ENCODE measurements at places on chromosomes 12 and 14.

- no peak for DNase-seq
Measured at GRCh38 chr12:1131811-1132224, 140.8 kb downstream of the ERC1 start.

DNA sequence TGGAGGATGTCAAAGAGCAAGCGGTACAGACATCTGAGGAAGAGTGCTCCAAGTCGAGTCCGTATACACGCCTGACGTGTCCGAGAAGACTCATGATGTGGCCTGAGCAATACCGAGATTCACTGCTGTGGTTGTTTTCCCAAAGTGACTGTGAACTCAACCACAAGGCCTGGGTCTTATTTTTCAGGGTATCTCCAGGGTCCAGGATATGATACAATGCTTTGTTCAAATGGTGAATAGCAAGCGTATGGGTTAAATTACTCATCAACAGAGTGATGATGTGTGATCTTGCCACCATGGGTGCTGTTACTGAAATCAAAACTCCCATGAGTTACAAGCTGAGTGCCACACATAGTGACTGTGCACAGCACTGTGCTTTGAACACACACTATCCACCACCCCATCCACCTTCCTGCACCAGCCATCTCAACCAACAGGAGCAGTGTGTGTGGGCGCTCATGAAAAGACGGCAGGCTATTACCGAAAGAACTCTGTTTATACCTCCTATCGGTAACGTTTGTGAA is 109.6 kb downstream of the BCAT1 start:
- DNase-seq = peak; percentile 12

DNA sequence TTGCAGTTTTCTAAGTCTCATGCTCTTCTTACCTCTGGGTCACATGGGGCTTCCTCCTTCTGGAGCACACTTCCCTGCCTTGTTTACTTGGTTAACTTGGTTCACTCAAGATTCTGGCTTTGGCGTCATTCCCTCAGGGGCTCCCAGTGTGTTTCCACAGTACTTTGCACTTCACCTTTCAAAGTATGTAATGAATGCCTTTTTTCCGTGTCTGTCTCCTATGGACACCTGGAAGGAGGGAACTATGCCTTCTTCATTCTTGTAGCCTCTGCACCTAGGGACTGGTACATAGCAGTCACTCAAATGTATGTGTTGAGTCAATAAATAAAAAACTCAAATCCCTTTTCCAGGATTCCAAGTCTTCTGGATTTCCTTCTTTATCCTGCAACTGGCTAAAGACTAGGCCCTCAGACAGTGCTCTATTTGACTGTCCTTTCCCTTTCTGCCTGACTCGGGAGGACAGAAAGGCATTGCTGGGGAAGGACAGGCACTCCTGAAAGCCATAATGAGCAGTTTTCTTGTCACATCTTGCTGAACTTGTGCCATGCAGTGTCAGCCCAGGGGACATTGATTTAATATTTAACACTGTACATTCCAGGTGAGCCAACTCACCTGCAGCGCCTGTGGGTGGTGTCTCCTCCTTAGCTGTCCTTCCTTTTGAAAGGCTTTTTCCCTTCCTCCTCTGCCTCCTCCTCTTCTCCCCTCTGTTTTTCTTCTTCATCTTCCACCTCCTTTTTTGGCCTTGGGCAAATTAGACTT is 12.8 kb downstream of the MYRFL start:
- no peak for DNase-seq

GRCh38 chr14:25237845-25238244 is 187.9 kb upstream of the STXBP6 start:
- DNase-seq = no peak

DNA sequence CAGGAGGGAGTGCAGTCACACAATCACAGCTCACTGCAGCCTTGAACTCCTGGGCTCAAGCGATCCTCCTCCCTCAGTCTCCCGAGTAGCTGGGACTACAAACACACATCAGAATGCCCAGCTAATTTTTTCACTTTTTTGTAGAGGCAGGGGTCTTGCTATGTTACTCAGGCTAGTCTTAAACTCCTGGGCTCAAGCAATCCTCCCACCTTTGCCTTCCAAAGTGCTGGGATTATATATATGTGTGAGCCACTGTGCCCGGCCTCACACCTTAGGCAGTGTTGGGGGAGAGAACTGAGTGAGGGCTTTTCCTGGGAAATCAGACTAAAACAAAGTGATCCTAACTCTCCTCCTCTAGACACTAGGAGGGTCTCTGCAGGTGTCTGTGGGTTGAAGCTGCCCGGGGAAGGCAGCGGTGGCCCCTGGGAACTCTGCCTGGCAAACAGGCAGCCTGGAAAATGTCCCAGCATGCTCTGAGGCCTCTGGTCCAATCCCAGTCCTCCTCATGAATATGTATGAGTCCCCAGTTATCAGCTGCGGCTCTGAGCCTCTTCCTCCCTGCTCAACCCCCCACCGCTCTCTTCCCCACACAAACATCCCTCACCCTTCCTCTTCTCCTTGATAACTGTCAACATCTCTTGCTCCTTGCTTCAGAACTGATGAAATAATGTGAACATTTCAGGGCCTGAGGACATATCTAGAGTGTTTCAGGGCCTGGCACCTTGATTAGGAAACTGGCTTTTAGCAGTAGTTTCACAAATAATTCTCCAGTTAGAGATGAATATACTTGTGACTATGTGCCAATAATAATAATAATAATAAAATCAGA is 7.9 kb upstream of the NAA25 start:
- DNase-seq = no peak

- DNase-seq = no peak
Measured at GRCh38 chr12:61009192-61009591, 1251.0 kb upstream of the USP15 start.

GRCh38 chr12:6031001-6031400 is 85.9 kb upstream of the ANO2 start:
- no peak for DNase-seq

DNA sequence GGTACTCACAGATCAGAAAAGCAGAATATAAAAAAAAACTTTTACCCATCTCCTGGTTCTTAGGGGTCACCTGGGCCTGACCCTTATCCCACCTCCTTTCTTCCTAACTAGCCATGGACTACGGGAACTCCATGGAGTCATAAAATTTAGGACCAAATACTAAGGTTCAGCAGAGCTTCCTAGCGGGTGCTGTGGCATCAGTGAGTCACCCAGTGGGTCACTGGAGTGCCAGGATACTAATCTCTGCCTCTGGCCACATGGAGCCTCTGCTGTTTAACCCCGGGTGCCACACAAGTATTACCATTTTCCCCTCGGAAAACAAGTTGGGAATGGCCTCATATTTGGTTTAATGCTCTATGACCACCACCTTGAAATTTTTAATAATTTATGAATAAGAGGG is 6.9 kb downstream of the ZBTB39 start:
- DNase-seq = no peak

- no peak for DNase-seq
Measured at GRCh38 chr12:28620281-28620680, 430.0 kb downstream of the CCDC91 start.

- DNase-seq = no peak
Measured at GRCh38 chr14:29339494-29340172, 573.0 kb downstream of the FOXG1 start.

DNA sequence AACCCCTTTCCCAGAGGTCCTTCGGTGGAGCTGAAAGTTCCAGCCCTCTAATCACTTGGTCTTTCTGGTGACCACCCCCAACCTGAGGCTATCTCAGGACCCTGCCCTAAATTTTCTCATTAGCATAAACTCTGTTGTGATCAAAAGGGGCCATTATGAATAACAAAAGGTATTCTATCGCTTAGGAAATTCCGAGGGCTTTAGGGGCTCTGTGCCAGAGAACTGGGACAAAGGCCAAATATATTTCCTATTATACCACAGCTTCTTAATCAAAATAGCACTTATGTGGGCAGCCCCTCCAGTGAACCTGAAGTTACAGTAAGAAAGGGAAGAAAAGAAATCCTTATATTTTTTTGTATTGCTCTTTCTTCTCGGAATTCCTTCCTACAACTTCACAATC is 125.3 kb upstream of the NPAS3 start:
- no peak for DNase-seq

GRCh38 chr14:20807304-20808161 is 4.9 kb upstream of the RNASE1 start:
- DNase-seq = no peak

GRCh38 chr12:1616233-1617066 is 12.6 kb upstream of the WNT5B start:
- no peak for DNase-seq

- no peak for DNase-seq
Measured at GRCh38 chr14:104537613-104537988, 42.0 kb upstream of the C14orf180 start.

- DNase-seq = no peak
Measured at GRCh38 chr14:88473791-88474190, 81.0 kb downstream of the PTPN21 start.

GRCh38 chr14:64605926-64606685 is 56.3 kb downstream of the PPP1R36 start:
- no peak for DNase-seq

Measured in activated gamma-delta T cell treated with anti-CD3 and anti-CD28 coated beads, Interleukin-2, amount 50 U/mL, for 16 hours (primary cell).